Keratinocyte (primary cell): ENCODE measurements at places on chromosomes 11 and 22. TPM values are rescaled to one million over a fixed set of nuclear protein-coding genes. Genes with fewer than 3 reads are reported as not detected.

Gene SLC5A12
- polyA plus RNA-seq: not detected in 3 replicates

Gene KCNJ5
- 0.59 to 1.4 TPM (median 0.77 TPM) in 3 replicates for polyA plus RNA-seq

GRCh38 chr11:36790526-36790925 lies 192.5 kb upstream of the RAG2 start:
- DNase-seq: no peak

DNA sequence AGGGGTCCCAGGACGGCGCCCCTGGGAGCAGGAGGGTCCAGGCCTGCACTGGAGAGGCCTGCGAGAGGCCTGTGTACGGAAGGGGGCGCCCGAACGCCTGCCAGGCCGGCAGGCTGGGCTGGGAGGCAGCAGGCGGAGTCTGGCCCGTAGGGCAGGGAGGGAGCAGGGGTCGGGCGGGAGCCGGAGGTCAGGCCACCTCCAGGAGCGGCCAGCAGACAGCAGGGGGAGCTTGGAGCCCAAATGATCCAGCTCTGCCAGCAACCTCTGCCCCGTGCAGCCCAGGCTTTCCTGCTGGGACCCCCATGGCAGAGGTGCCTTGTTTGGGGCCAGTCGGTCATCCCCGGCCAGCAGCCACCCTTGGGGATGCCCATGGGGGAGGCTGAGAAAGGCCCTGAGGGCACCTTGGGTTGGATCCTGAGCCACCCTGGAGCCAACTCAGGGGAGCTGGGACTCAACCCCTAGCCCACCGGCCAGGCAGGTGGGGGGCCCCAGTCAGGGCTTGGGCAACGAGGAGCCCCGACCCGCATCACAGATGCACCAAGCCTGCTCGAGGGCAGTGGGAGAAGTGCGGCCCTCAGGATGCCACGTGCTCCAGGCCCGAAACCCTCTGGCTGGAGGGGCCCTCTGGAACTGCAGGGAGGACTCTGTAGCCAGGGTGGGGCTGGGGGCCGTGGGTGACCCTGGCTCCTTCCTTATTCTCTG lies 9.6 kb upstream of the SYT8 start:
- DNase-seq: no peak

Gene KCNA4
- not detected in 3 replicates for polyA plus RNA-seq

DNA sequence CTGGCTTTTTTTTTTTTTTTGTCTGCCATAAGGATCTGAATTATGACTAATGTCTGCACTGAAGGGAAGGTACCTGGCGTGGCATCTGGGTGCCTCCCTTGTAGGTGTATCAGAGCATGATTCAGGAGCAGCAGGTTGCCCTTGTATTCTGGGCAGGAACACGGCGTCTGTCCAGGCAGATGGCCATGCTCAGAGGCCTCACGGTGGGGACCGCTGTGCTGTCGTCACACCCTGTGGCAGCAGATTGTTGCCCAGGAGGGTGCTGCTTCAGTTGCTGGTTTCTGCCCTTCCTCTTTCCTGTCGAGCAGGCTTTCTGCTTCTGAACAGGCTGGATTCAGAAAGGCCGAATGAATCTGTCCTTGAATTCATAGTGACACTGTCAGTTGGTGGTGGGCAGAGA lies 11.0 kb downstream of the ZNRF3 start:
- DNase-seq: peak; percentile 38

Gene DCHS1
- 0.03 to 0.05 TPM (median 0.03 TPM) in 3 replicates for polyA plus RNA-seq
